PC-3 (cell line): ENCODE measurements at places on chromosomes 6 and 20. TPM values are rescaled to one million over a fixed set of nuclear protein-coding genes. Genes with fewer than 3 reads are reported as not detected.

GRCh38 chr20:53021934-53022333, 49.8 kb downstream of the TSHZ2 start:
- no peaks in the 10 kb centered on the region for H3K4me1 ChIP-seq
- H3K4me3 ChIP-seq, result no peak overlapping the region
- H3K36me3 ChIP-seq, result no peaks in the 10 kb centered on the region
- H3K27me3 ChIP-seq, result 0 out of 2 replicates have a peak, but pooled peaks cover 5% of the 10 kb centered on the region
- no peak for DNase-seq

DNA sequence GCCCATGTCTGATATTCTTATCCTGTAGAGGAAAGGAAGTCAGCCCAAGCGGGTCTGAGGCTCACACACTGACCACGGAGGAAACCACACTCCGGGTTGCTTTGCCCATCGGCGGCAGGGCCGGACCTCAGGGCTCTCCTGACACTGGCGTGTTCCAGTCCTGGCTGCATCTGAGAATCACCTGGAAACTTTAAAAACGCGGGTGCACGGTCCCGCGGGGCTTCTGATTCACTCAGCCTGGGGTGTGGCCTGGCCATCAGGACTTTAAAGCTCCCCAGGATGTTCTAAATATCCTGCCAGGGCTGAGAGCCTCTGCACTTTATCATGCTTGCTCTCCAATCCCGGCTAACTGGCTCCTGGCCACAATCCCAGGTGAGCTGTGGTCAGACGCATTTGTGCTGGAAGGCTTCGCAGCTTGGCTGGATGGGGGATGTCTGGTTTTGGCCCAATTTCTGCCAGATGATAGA, 47.7 kb upstream of the DACT2 start:
- no peak overlapping the region for H3K4me3 ChIP-seq
- H3K27me3 ChIP-seq, result peaks cover 23% of the 10 kb centered on the region; the same call in 1 of the 2 replicates
- no peaks in the 10 kb centered on the region for H3K4me1 ChIP-seq
- H3K27ac ChIP-seq, result no peak overlapping the region
- H3K36me3 ChIP-seq, result no peaks in the 10 kb centered on the region

DNA sequence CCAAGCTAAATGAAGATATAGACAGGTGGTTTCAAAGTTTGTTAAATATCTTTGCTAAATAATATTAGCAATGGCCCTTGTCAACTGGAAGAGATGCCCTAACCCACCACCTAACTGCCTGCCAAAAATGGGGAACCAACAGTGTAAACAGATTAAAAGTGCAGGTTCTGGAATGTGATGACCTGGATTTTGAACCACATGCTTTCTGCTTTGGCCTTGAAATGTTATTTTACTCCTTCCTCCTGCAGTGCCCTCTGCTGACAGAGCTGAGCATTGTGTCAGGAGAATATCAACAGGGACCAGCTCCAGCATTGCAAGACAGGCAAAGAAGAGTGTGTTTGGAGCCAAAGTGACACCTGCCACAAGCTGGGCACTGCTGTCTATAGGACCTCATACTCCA, 226.6 kb downstream of the MYLK4 start:
- no peaks in the 10 kb centered on the region for H3K27me3 ChIP-seq
- H3K4me3 ChIP-seq, result no peak overlapping the region
- peak; percentile 24 for DNase-seq
- peaks cover 13% of the 10 kb centered on the region for H3K4me1 ChIP-seq
- H3K36me3 ChIP-seq, result no peaks in the 10 kb centered on the region
- H3K27ac ChIP-seq, result no peak overlapping the region

DNA sequence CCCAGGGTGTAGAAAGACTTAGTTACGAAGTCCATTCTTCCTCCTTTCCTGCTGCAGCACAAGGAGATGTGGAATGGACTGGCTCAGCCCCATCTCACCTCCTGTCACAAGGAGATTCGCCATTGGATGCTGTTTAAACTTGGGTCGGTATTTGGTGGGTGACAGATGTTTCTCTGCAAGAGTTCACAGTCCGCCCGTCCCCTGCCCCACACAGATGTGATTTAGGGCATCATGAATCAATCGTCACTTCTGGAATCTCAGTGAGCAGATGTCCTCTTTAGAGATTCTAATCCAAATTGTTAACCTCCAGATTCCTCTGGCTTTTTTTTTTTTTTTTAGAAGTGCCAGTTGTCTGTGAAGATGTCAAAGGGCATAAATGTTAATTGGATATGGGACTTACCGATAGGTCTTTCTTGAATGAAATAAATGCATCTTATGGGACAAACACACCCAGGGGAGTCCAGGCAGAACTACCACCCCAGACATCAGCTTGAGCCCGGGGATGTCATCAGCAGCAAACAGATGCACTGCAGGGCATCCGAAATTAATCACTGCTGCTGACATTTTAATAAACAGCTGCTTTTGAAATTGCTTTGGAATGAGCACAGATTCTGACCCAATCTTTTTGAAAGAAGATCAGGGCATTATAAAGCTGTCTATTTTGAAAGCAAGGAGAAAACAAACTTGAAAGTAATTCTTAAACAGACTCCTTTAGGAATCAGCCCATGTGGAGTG, 117.6 kb upstream of the CDH4 start:
- DNase-seq, result no peak
- H3K4me3 ChIP-seq, result no peak overlapping the region
- H3K4me1 ChIP-seq, result no peaks in the 10 kb centered on the region
- H3K36me3 ChIP-seq, result no peaks in the 10 kb centered on the region
- H3K27me3 ChIP-seq, result peaks cover 17% of the 10 kb centered on the region; the same call in 1 of the 2 replicates
- no peak overlapping the region for H3K27ac ChIP-seq

The PLA2G7 gene
- total RNA-seq, result 1.8 and 2.9 TPM in 2 replicates

The SLC52A3 gene
- 4.2 and 5.9 TPM in 2 replicates for total RNA-seq

GRCh38 chr20:7858734-7859250, 81.5 kb downstream of the HAO1 start:
- peak overlapping the region; percentile 96 for H3K27ac ChIP-seq
- H3K36me3 ChIP-seq, result no peaks in the 10 kb centered on the region
- peaks cover 50% of the 10 kb centered on the region for H3K4me1 ChIP-seq
- no peak for DNase-seq
- no peak overlapping the region for H3K4me3 ChIP-seq

GRCh38 chr6:52491203-52492069, 71.3 kb downstream of the EFHC1 start:
- H3K27ac ChIP-seq, result no peak overlapping the region
- H3K27me3 ChIP-seq, result no peaks in the 10 kb centered on the region
- H3K36me3 ChIP-seq, result no peaks in the 10 kb centered on the region
- no peaks in the 10 kb centered on the region for H3K4me1 ChIP-seq
- no peak for DNase-seq

The EPPIN gene
- total RNA-seq, result not detected in 2 replicates

DNA sequence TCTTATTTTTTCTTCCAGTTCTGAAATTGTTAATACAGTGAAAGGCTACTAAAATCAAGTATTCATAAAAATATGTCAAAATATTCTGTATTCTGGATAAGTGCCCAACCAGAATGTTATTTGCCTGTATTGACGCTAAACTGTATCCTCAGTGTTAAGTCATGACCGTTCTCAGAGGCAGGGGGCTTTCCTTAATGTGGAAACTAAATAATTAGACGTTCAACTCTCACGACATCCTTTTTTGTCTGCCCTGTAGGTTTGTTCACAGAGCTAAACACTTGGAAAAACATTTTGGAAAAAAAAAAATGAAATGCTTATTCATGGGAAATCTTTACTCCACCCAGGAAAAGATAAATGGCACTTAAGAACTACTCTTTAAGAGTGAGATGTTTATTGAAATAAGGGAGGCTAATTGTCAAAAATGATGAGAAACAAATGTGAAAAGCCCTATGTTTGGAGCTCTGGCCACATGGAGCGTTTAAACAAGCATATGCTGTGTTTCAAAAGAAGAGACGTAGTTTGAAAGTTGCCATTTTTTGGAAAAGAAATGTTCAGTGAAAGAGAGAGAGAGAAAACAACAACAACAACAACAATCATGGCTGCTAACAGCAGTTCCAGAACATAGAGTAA, 453.1 kb upstream of the MARCKS start:
- no peaks in the 10 kb centered on the region for H3K27me3 ChIP-seq
- no peaks in the 10 kb centered on the region for H3K36me3 ChIP-seq
- no peak for DNase-seq
- H3K27ac ChIP-seq, result no peak overlapping the region

GRCh38 chr6:46054516-46054915, 38.9 kb upstream of the CLIC5 start:
- H3K36me3 ChIP-seq, result no peaks in the 10 kb centered on the region
- no peaks in the 10 kb centered on the region for H3K4me1 ChIP-seq
- H3K27ac ChIP-seq, result no peak overlapping the region
- no peak overlapping the region for H3K4me3 ChIP-seq
- H3K27me3 ChIP-seq, result peaks cover 66% of the 10 kb centered on the region

The SEMG1 gene
- total RNA-seq, result not detected in 2 replicates

DNA sequence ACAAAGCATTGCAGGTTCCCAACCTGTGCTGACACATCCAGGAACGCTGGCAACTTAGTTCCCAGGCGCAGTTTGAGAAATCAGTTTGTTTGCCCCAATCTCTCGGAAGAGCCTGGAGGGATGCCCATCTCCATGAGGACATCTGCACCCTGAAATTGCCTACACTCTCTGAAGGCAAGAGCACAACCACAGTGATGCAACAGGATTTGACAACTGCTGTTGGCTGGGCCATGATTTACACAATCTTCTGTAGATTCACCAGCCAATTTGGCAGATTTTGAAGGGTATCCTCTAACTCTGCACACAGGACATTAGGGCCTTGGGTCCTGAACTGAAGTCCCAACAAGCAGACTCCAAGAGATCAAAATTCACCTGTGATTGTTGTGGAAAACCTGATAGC, 3.4 kb downstream of the APMAP start:
- H3K4me1 ChIP-seq, result peaks cover 31% of the 10 kb centered on the region
- H3K27me3 ChIP-seq, result no peaks in the 10 kb centered on the region
- H3K36me3 ChIP-seq, result no peaks in the 10 kb centered on the region

DNA sequence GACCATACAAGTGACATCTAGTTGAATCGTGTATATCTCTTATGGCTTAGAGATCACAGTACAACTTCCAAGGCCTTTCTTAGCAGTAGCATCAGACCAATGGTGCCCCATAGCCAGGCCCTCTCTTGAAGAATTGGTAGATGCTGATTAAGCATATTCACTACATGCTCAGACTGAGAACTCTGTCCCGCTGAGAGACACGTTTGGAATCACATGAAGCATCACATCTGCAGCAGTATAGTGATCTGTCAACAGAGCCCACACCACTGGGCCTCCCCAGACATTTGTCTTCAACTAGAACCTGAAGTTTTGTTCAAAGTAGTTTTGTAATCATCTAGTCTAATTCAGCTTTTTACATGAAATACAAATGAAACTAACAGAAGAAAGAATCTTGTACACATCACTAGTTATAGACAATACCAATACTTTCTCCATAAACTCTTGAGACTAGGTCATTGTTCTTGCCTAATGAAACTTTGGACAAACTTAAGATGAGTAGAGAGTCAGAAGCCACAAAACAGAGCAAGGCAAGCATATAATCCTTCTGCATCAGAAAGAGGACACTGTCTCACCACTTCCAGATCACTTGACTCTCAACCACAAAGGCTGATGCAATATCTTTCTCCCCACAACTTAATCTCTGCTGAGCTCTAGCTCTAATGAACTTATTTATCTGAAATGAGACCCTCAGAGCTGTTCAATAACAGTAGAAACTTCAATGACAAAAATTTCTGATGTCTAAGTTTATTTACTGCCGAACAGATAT, 182.7 kb downstream of the TBX18 start:
- DNase-seq, result no peak
- no peaks in the 10 kb centered on the region for H3K27me3 ChIP-seq
- H3K4me3 ChIP-seq, result no peak overlapping the region

The SLC16A10 gene
- total RNA-seq, result 0.69 and 2.9 TPM in 2 replicates

GRCh38 chr6:9225441-9225871, 790.1 kb upstream of the SLC35B3 start:
- no peak overlapping the region for H3K27ac ChIP-seq
- DNase-seq, result peak; percentile 24
- peaks cover 10% of the 10 kb centered on the region; the same call in 1 of the 2 replicates for H3K27me3 ChIP-seq
- no peaks in the 10 kb centered on the region for H3K4me1 ChIP-seq
- no peaks in the 10 kb centered on the region for H3K36me3 ChIP-seq
- H3K4me3 ChIP-seq, result no peak overlapping the region

The GMDS gene
- 18.3 and 21.0 TPM in 2 replicates for total RNA-seq

DNA sequence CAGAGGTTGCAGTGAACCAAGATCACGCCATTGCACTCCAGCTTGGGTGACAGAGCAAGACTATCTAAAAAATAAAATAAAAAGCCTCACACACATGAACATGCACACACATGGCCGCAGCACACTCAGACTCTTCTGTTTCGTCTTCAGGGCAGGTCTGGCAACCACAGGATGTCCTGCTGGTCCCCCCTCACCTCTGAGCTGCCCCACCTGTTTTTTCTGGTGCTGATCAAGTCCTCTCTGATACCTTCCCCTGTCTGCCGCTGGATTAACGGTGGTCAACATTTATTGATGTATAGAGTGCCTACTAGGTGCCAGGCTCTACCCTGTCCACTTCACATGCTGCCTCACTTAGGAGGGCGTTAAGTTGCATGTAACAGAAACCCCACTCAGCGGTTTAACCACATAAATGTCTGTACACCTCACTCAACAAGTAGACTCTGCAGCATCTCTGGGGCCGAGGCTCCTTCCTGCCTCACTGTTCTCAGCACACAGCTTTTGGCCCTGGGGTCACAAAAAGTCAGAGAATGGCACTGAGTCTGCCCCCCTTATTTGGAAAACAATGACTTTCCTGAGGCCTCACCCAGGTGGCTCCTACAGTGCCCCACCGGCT, 4.5 kb upstream of the AP5S1 start:
- DNase-seq, result no peak
- H3K36me3 ChIP-seq, result no peaks in the 10 kb centered on the region
- H3K4me3 ChIP-seq, result no peak overlapping the region
- H3K27me3 ChIP-seq, result no peaks in the 10 kb centered on the region

The FAM209A gene
- total RNA-seq, result 0.51 and 0.92 TPM in 2 replicates

- no peak for DNase-seq
- no peaks in the 10 kb centered on the region for H3K36me3 ChIP-seq
- no peaks in the 10 kb centered on the region for H3K4me1 ChIP-seq
- H3K27ac ChIP-seq, result no peak overlapping the region
These were observed 28.6 kb upstream of the ENPP5 start for GRCh38 chr6:46199387-46199786.

GRCh38 chr6:168851460-168852375, 401.9 kb downstream of the THBS2 start:
- DNase-seq, result peak; percentile 2
- no peak overlapping the region for H3K27ac ChIP-seq
- H3K27me3 ChIP-seq, result no peaks in the 10 kb centered on the region
- no peaks in the 10 kb centered on the region for H3K36me3 ChIP-seq
- H3K4me3 ChIP-seq, result peak overlapping the region; percentile 61
